ENCODE measurements at places on chromosomes 7 and 10. TPM values are rescaled to one million over a fixed set of nuclear protein-coding genes. Genes with fewer than 3 reads are reported as not detected.

MLXIPL gene
- not detected for total RNA-seq

GRM3 gene
- total RNA-seq, result not detected

NFE2L3 gene
- 22.2 TPM for total RNA-seq

DNA sequence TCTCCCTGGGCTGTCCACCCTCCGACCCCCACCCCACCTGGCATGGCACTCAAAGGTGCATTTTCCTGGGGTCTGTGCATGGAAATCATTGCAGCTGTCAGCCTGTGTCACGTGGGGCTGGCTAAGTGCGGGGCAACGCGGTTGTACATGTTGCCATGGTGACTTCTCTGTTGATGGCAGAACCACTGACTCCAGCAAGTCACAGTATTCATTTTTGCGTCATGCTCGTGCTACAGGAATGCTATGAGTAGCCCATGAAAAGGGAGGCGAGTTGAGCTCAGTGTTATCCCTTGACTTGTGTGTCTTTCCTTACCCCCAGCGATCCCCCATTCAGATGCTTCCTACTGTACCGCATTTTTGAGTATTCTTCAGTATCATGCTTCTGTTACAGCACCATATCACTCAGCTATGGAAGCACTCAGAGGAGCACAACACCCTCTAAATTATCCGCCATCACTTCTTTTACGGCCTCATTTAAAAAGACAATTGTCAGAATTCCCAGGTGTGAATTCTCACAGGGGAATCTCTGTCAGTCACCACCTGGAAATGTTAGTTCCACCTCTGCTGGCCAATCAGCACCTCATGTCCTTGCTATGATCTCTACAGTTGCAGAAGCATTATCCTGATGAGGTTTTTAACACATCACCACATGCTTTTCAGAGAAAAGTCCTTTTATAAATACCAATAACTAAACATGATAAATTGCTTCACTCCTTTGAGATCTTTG lies 194.4 kb upstream of the C7orf33 start:
- H3K4me1 ChIP-seq, result no peaks in the 10 kb centered on the region
- H3K4me3 ChIP-seq, result no peak overlapping the region
- no peak for DNase-seq
- no peak overlapping the region for H3K27ac ChIP-seq
- no peaks in the 10 kb centered on the region for H3K36me3 ChIP-seq

DNA sequence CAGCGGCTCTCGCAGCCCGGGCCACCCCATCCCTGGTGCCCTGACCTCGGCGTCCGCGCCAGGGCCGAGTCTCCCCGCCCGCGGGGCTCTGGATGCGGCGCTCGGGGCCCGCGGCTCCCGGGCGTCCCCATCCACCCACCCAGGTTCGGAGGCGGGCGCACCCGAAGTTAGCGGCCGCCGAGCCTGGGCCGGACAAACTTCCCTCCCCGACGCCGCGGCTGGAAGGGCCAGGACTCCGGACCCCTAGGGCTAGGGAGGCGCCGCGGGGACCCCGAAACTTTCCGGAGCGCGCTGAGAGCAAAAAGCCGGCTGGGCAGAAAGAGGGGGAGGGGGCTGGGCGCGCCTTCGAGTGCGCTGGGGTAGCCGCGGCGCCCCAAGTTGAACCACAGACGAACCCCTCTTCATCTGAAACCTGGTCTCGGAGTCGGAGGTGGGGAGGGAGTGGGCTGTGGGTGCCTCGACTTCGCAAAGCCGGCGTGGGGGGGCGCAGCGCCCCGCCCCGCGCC lies 3.7 kb upstream of the ELFN1 start:
- H3K36me3 ChIP-seq, result no peaks in the 10 kb centered on the region
- H3K27ac ChIP-seq, result no peak overlapping the region

DNA sequence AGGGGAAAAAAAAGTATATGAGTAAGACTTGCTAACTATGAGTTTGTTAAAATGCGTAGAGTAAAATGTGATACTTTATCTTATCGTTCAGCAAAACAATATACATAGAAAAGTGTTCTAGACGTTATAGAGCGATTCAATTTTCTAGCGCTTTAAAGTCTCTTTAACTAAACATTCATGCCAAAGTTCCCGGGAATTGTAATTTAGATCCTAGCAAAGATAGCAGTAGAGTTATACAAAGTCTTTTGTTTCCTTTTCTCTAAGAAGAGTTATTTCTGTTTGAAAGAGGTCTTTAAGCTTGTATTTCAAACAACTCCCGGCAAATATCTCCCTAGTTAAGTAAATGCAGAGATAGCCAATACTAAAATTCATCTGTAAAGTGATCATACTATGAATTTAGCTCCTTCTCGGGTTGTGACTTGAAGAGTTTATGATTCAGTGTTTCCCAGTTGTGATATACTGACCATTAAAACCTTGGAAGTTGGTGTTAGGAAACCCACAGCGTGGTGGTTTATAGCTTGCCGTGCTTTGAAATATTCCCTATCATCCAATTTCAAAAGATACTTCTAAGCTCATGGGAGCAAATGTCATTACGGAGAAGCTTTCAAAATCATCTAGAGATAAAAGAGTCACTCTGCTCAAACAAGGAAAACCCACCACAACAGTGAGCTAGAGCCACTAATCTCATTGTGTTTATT lies 171.7 kb downstream of the CSTF2T start:
- no peaks in the 10 kb centered on the region for H3K4me1 ChIP-seq
- H3K27ac ChIP-seq, result no peak overlapping the region
- no peaks in the 10 kb centered on the region for H3K27me3 ChIP-seq
- no peak for DNase-seq
- H3K36me3 ChIP-seq, result no peaks in the 10 kb centered on the region
- H3K4me3 ChIP-seq, result no peak overlapping the region

Measured in activated T-cell treated with anti-CD3 and anti-CD28 coated beads, Interleukin-2, amount 50 U/mL, for 72 hours (primary cell).